ENCODE measurements at places on chromosomes 6 and 20.

DNA sequence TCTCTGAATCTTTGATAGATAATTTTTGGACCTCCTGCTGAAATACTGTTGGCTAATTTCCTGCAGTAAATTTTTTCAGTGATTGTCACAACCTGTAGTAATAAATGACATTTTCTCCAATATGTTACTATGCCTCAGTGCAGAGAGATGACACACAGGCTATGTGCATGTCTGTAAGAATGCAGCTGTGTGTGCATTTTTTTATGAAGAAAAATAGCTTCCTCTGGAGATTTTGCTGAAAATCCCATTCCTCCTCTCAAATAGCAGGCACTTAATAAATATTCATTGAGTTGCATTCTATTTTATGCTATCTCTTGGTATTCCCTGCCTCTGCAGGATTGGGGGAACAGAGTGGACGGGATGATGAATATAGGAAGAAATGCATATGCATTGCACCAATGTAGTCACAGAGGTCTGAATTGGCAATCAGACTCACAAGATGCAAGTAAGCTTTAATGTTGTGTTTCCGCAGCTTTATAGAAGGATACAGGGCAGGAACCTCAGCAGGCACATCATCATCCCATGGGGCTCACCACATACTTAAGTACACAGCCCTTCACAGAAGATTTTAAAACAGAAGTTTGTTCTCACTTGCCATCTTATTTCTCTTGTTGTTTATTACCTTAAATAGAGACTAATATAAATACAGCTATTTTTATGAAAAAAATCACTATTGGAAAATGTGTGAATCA is 474.7 kb downstream of the EPM2A start:
- DNase-seq, result no peak

DNA sequence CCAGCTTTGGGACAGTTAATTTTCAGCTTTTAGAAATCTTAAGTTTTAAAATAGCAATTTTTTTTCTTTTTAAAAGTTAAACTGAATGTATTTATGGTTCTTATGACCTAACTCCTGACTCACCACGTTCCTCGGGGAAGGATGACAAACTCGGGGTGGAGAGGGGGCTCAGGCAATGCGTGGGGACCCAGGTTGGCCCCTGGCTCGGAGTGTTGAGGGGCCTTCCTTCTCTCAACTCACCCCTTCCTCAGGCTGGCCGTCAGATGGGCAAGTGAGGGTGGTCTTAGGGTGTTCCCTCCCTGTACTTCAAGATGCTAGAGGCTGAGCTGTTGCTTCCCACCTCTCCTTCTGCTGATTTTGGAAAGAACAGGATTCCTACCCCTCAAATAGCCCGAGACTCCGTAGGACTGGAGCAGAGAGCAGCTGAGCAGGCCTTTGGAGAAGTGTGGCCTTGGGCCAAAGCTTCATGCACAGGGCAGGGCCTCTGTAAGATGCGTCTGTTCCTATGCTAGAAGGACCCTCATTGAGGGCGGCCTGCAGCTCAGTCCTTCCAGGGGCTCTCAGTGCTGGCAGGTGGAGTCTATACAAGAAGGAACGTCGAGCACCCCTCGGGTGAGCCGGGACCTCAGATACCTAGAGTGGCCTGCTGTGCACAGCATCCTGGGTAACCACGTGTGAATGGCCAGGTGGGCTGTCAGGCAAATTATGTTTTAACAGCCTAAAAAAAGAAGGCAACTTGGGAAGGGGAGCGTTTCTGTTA is 79.3 kb downstream of the TCP11 start:
- DNase-seq, result no peak

- no peak for DNase-seq
Measured at GRCh38 chr6:111339294-111339693, 143.7 kb downstream of the REV3L start.

- no peak for DNase-seq
Measured at GRCh38 chr6:6975459-6976111, 132.2 kb upstream of the RREB1 start.

GRCh38 chr20:34300256-34300806 is 2.8 kb downstream of the AHCY start:
- no peak for DNase-seq

GRCh38 chr6:32329141-32329540 is 42.6 kb downstream of the TSBP1 start:
- DNase-seq, result no peak

DNA sequence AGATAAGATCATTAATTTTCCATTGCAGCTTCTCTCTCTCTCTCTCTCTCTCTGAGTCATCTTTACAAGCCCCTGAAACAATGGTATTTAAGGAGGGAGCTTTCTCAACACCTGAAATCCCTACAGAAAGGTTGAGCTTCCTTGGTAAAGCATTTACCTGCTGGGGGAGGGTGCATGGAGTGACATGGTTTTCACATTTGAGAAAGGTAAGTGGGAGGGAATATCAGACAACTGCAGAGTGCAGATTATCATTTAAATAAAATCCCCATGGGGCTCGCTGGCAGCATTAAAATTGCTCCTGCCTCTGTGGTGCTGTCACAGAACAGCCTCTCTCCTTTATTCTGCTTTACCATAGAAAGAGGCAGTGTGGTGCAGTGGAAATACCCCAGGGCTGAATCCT is 10.3 kb upstream of the PDYN start:
- no peak for DNase-seq

GRCh38 chr20:58407966-58408557 is 19.0 kb downstream of the VAPB start:
- DNase-seq, result peak; percentile 31

GRCh38 chr6:119781365-119781764 is 431.8 kb upstream of the MAN1A1 start:
- DNase-seq, result no peak

DNA sequence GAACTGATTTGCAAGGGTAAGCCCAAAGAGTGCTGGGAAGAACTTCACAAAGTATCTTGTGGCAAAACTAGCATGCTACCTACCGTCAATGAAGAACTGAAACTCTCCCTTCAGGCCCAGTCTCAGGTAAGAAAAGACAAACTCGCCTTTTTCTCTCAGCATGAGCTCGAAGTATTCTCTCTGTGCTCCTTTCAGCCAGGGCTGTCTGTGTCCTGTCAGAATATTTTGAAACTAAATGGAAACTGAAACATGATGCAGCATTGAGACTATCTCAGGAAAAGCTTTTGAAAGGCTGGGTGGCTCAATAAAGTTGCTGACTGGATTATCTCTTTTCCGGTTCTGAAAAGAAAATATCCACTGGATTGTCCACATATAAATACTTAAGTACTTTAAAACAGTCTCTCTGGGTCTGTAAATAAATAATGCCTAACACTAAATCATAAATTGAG is 696 bp downstream of the CALHM5 start:
- DNase-seq, result no peak

DNA sequence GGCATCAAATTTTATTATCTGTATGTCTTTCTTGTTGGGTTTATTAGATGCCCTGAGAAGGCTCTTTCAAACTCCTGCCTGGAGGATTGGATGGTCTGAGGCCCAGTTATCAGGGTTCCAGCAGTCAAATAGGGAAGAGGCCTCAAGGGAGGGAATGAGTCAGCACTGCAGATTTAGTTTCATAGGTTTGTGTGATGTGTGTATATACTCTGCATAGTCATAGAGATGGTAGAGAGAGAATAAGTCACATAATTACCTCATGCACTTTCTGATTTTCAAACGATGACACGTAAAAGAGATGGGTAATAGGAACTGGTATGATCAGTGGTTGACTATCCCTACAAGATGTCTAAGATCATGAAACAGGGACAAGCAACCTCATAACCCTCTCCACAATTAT is 82.1 kb downstream of the ADAT2 start:
- DNase-seq, result no peak

DNA sequence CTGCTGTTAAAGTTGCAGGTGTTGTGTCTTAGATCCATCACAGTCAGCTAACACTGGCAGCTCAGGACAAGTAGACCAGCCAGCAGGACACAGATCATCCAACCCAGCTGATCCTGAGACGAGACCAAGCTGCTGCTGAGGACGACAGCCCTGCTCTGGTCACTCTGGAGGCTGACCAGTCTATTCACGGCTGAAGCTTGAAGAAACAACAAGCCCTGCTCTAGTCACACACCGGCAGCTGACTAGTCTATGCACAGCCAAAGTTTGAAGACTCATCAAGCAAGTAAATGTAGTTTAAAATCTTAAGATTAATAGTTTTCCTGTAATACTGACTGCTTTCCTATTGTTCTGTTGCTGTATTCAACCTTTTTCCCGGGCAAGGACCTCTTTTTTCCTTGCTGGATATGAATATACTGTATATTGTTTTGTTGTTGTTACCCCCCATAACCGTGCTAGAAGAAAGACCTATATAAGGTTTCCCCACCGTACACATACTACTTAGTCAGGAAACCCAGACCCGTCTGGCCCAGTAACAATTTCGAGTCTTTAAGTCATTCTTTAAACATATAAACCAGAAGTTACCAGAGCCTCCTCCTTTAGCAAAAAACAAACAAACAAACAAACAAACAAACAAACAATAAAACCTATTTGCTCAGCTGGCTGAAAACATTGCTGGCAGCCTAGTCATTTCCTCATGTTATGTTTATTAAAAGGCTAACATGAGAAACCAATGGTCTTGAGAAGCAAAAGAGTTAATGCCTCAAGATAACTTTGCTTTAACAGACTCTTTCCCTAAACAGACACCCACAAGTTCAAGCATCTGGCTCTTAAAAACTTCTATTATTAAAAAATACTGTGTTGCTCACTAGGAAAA is 16.7 kb upstream of the GSTA3 start:
- no peak for DNase-seq

DNA sequence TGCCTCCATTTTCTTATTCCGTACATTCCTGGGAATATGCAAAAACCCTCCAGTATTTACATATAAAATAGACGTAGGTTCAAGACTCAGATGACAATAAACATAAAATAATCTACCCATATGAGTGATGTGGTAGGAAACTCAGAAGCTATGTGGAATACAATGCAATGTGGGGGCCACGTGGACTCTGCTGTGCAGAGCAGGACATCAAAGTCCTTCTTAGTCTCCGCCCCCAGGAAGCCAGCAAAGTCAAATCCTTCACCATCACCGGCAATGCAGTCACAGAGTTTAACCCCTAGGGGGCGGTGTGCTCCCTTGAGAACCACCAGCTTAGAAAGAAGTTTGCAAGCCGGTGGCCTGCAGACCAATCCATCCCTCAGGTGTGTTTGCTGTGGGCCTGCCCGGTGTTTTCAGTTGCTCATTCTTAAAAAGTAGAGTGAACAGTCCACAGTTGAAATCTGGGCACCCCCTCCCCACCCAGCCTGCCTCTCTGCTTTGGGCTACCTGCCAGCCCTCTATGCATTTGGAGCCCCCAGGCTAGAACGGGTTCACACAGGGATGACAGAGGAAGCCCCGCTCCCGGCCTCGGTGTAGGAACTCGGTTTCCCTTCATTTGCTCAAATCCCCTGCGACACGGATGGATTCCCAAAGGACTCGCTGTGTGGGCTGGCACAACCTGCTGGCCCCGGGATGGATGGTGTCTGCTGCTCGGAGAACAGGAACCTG is 59.9 kb downstream of the SULF2 start:
- DNase-seq, result peak; percentile 83

DNA sequence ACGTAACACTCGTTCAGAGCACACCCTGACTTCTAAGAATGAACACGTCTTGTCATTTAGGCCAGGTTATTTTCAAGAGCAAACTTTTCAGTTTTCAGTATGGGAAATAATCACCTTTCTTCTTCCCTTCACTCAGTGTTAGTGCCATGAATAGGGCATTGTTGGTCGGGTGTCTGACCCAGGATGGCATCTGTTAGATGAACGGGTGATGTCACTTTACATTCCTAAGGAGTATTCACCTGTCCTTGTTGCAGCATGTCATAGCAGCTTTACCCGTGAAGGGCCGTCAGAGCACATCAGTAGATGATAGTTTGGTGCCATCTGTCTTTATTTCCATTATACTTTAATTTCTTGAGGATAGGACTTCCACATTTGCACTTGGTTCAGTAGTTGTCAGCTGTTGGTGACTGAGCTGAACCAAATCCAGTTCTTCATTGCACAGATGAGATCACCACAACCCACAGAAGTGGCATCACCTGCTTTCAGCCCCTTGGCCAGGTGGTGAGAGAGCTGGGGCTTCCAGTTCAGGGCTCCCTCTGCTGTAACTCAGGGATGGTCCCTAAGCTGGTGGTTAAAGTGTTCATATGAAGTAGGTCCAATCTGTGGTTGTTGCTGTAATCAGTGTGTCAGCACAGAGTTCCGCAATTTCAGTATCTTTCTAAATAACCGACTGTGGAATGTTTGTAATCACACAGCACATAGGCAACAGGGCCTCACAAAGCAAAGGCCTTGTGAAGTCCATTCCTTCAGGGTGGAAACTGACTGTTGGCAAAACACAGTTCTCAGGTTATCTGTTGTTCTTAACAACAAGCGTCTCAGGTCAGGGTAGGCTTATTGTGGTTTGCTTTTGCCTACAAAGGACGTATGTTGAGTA is 68.2 kb downstream of the FAM120B start:
- no peak for DNase-seq

DNA sequence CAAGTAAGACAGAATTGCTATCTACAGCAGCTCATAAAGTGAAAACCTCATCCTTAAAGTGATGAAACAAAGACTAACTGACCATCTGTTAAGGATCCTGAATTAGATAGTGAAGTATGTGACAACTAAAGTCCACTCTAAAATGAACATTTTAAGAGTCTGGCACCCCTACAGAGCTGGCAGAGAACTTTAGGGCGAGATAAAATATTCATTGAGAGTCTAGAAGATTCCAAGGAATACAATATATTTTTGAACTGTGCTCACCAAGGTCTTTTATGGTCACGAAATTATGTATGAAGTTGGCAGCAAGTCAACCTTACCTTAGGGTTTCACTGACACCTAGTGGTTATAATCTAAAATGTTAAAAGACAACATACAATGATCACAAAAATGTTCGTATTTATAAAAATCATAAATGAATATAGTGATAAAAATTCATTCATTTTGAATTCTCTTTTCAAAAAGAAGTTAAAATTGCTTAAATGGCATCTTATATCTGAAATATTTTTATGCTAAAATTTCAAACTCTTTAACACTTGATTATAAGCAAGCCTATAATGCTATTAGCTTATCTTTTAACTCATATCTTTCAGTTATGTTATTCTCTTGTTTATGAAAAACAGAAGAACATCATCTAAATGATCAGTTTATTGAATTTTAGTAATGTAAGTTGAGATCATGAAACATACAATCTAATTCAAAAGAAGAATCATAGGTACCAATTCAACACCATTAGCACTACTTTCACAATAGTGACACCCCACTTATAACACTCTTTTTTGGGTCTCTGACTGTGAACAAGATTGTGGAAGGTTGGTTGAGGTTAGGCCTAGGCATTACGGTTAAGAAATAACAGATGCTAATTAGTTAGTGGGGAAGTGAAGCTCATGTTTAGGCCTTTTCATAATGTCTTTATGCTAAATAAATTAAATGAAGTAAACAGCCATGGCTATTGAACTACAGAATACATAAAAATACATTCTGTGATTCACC is 27.5 kb downstream of the RSPH3 start:
- peak; percentile 67 for DNase-seq

- peak; percentile 34 for DNase-seq
Measured at GRCh38 chr6:141988954-141989705, 143.6 kb upstream of the GJE1 start.

Data from CD4-positive, alpha-beta T cell treated with Interleukin-2 at 100 ng/mL for 4 hours (primary cell).